Activated CD4-positive, alpha-beta T cell treated with anti-CD3 and anti-CD28 coated beads, Interleukin-10, Interleukin-2, amounts not matched to agents 100 ng/mL and 50 ng/mL, durations not matched to agents 16 hours and 8 hours (primary cell): ENCODE measurements at places on chromosomes 3 and 15.

GRCh38 chr3:134903837-134904236, 108.8 kb downstream of the EPHB1 start:
- DNase-seq, result no peak

DNA sequence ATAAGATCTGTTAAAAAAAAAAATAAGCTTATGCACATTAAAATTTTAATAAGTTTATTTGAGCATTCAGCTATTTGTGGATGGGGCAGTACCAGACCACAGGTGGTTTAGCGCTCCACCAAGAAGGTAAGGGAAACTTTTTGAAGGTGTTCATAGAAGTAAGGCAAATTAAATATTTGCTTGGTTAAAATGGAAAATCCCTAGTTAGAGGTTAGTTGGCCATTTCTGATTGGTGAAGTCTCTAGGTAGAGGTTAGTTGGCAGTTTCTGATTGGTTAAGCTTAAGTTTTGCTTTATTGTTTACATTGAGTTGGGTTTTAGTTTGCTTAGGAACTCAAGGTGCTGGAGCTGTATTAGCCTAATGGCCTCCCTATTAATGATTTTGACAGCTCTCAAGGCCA, 30.7 kb downstream of the SCN11A start:
- no peak for DNase-seq

GRCh38 chr3:188323067-188323842, 169.3 kb downstream of the LPP start:
- DNase-seq, result peak; percentile 83

- DNase-seq, result no peak
These were observed 1.6 kb upstream of the DALRD3 start for GRCh38 chr3:49019941-49020329.

- no peak for DNase-seq
These were observed 32.5 kb upstream of the AP3B2 start for GRCh38 chr15:82742134-82742533.

DNA sequence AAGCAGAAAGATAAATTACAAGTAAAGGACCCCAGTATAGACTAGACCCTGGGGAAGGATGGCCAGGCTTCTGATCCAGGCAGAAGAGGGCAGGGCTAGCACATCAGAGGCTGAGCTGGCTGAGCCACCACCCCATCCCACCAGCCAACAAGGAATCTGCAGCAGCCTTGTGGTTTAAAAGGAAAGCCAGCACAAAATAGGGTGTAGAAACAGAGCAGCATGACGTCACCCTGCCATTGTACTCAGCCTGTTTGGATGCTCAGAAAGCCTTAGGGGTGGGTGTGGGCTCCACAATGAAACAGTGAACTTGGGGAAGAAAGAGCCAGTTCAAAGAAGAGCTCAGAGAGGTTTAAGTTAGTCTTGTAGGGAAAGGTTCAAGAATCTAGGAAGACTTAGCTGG, 28.2 kb downstream of the DUOX1 start:
- DNase-seq, result peak; percentile 50

DNA sequence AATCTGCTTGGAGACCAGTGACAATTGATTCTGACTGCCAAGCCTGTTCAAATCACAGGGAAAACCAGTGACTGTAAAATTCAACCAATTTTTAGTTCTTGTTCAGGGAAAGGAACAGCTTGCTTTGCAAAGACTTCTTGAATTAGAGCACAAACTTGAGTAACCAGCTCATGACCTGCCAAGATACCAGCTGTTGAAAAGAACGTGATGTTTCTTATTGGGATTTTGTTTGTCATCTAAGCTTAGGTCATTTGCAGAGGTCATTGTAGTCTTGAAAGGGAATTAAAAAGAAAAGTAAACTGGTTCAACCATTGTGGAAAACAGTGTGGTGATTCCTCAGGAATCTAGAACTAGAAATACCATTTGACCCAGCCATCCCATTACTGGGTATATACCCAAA, 428.2 kb downstream of the GRM7 start:
- DNase-seq, result no peak

DNA sequence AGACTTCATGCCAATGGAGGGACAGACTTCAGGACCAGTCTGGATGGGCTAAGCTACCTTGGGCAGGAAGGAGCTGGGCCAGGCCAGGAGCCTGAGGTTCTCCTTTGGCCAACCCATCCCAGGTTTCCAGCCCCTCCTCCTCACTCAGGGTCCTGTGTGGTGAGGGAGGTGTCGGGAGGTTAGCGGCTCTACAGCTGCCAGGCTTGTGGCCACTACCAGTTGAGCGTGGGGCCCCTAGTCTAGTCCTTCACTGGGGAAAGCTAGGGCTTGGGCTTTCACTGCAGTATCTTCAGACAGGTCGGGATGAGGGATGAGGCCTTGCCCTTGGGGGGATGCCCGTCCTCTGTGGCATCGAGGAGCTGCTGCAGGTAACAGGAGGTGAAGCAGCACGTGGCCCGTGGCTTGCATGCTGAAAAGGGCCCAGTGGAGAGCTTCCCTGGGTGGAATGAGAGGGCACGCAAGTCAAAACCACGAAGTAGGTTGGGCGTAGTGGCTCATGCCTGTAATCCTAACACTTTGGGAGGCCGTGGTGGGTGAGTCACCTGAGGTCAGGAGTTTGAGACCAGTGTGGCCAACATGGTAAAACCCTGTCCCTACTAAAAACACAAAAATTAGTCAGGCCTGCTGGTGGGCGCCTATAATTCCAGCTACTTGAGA, 8.5 kb upstream of the FANCD2 start:
- DNase-seq, result peak; percentile 82

- DNase-seq, result no peak
These were observed 179.1 kb downstream of the NTRK3 start for GRCh38 chr15:88077296-88078020.
